ENCODE measurements at places on chromosomes 7 and 10. TPM values are rescaled to one million over a fixed set of nuclear protein-coding genes. Genes with fewer than 3 reads are reported as not detected.

The PIP gene
- total RNA-seq, result not detected

The EVX1 gene
- not detected for total RNA-seq

The FFAR4 gene
- total RNA-seq, result 0.52 TPM

The FKBP14 gene
- total RNA-seq, result 13.0 TPM

The CTNNA3 gene
- 24.0 TPM for total RNA-seq

The ADRB1 gene
- 0.52 TPM for total RNA-seq

The FGL2 gene
- total RNA-seq, result 32.4 TPM

The DUSP5 gene
- 5.2 TPM for total RNA-seq

The TRIM56 gene
- 6.3 TPM for total RNA-seq

The LDB1 gene
- total RNA-seq, result 29.2 TPM

The CALML3 gene
- total RNA-seq, result not detected

The JCAD gene
- 19.8 TPM for total RNA-seq

The SHH gene
- total RNA-seq, result not detected

The MYPN gene
- total RNA-seq, result 57.4 TPM

The TET1 gene
- 15.1 TPM for total RNA-seq

The GTF2IRD1 gene
- total RNA-seq, result 16.2 TPM

The CALY gene
- total RNA-seq, result not detected

The ATP6V1F gene
- total RNA-seq, result 66.3 TPM

The MLXIPL gene
- total RNA-seq, result 1.6 TPM

The TFR2 gene
- 1.0 TPM for total RNA-seq

The TRPV6 gene
- not detected for total RNA-seq

The ECHDC3 gene
- total RNA-seq, result 20.9 TPM

The FAM180A gene
- 0.52 TPM for total RNA-seq

The ZNF239 gene
- 9.4 TPM for total RNA-seq

The CHRM2 gene
- total RNA-seq, result 0.52 TPM

The ICA1 gene
- total RNA-seq, result 8.9 TPM

The CYP2C18 gene
- not detected for total RNA-seq

The C1QL3 gene
- total RNA-seq, result not detected

The EN2 gene
- under 0.01 TPM for total RNA-seq

The AKR1C4 gene
- total RNA-seq, result not detected

The WEE2 gene
- total RNA-seq, result not detected

The ADCY1 gene
- total RNA-seq, result 9.9 TPM

The CDNF gene
- total RNA-seq, result 1.0 TPM

The MNX1 gene
- total RNA-seq, result not detected

The FANK1 gene
- total RNA-seq, result not detected

The CYP3A4 gene
- total RNA-seq, result not detected

The ABCA13 gene
- 0.52 TPM for total RNA-seq

The SLC26A4 gene
- total RNA-seq, result 0.52 TPM

The OAT gene
- total RNA-seq, result 106 TPM

The ZNF467 gene
- total RNA-seq, result 2.1 TPM

The SSMEM1 gene
- not detected for total RNA-seq

The HMX2 gene
- not detected for total RNA-seq

The CYP2C8 gene
- not detected for total RNA-seq

The SPDYE5 gene
- total RNA-seq, result not detected

The C10orf88 gene
- 12.5 TPM for total RNA-seq

The FAM237B gene
- not detected for total RNA-seq

The FAM131B gene
- 1.0 TPM for total RNA-seq

The GIMAP1 gene
- total RNA-seq, result 1.0 TPM

The AKR1C8 gene
- total RNA-seq, result not detected

All from skeletal muscle tissue (tissue), 5 donors.